ENCODE measurements at places on chromosomes 11 and 22.

DNA sequence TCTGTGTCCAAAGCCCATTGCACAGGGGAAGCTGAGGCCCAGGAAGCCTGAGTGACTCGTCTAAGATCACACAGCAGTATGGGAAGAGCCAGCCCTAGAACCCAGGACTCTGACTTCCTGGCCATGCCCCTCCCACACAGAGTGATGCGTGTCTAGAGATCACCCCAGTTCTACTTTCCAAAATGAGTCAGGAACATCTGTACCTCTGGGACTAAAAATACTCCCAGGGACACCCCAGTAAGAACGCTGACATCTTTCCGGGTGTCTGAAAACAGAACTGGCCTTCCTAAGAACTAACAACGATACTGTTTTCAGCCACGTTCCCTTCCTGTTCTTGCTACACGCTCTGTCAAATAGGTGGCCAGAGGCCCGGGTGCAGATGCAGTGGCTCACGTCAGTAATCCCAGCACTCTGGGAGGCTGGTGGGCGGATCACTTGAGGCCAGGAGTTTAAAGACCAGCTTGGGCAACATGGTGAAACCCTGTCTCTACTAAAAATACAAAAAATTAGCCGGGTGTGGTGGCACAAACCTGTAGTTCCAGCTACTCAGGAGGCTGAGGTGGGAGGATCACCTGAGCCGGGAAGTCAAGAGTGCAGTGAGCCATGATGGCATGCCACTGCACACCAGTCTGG, 21.7 kb upstream of the PDGFB start:
- peak; percentile 82 for DNase-seq

GRCh38 chr11:61146416-61146815, 14.8 kb downstream of the VPS37C start:
- DNase-seq: no peak

- no peak for DNase-seq
These were observed 417.8 kb upstream of the CCDC179 start for GRCh38 chr11:23278121-23278520.

DNA sequence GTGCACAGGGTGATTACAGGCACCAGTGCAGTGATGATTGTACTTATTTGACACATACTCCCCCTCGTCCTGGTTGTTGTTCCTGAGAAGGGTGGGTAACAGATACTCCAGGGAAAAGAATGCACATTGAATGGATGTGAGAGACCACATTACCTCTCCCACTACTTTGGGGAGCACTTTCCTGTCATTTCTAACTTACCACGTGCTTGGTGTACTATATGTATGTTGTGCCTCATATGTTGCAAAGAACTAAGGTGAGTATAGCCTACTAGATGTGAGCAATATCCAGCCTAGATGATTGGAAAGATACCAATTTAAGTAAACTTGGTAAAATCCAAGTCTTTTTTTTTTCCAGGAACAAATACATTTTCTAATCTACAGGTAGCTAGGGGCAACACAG, 14.3 kb upstream of the SCARF2 start:
- DNase-seq: no peak

DNA sequence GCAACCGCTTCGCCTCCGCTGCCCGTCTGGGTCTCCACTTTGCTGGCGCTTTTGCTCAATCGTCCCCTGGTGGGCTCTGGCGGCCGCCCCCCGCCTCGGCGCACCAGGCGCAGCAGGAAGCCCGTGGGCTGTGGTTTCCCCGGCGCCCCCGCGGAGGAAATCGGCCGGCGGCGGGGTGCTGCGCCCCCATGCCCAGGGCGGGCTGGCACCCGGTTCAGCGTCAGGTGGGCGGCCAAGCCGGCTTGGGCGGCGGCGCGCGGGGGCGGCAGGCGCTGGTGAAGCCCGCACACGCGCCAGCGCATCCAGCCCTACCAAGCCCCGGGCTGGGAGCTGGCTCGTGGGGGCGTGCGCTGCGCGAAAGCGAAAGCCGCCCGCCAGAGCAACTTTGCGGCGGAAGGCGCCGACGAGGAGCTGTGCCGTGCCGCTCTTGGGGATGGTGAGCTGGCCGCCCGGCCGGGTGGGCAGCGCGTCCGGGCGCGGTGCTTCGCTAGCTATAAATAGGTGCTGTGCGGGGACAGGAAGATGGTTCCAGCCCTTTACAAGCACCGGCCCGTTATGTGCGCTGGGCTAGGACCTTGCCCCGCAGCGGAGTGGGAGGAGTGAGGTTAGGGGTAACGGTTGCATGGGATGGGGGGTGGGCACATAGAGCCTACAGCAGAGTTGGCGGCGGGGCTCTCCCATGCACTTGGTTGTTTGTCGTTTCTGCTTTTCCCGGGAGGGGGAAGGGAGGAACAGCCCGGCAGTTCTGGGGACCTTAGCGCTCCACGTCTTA, 25.0 kb upstream of the SUSD2 start:
- no peak for DNase-seq

DNA sequence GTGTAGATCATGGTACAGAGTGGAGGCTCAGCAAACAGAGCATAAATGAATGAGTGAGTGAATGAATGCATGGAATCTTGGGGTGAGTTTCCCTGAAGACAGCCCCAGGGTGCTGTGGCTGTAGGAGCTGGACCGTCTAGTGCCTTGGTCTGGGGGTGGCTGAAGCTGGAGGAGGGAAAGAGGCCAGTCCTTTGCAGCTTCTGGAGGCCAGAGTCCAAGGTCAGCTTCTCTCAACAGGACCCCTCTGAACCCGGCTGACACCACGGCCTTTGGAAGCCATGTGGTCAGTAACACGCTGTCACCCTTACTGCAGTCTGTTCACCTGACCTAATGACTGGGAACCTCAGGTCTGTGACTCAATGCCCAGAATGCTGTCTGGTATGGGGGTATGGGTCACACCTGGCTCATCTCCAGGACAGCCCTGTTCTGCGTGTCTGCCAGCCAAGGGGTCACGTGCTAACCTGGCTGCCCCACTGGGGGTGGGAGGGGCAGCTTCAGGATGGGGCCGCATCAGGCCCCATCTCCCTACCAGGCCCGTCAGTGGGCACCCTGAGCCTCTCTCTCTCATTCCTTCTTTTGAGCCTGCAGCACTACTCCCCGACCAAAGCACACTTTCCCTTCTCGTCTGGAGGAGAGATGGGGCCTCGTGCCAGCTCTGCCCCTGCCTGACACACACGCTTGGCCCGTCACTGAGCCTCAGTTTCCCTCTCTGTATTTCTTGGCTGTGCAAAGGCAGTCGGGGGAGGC, 24.1 kb upstream of the CHKA start:
- DNase-seq: no peak

- DNase-seq: no peak
These were observed 2.4 kb downstream of the TSKU start for GRCh38 chr11:76785513-76785912.

GRCh38 chr22:38481162-38481870, 13.4 kb downstream of the KDELR3 start:
- no peak for DNase-seq

DNA sequence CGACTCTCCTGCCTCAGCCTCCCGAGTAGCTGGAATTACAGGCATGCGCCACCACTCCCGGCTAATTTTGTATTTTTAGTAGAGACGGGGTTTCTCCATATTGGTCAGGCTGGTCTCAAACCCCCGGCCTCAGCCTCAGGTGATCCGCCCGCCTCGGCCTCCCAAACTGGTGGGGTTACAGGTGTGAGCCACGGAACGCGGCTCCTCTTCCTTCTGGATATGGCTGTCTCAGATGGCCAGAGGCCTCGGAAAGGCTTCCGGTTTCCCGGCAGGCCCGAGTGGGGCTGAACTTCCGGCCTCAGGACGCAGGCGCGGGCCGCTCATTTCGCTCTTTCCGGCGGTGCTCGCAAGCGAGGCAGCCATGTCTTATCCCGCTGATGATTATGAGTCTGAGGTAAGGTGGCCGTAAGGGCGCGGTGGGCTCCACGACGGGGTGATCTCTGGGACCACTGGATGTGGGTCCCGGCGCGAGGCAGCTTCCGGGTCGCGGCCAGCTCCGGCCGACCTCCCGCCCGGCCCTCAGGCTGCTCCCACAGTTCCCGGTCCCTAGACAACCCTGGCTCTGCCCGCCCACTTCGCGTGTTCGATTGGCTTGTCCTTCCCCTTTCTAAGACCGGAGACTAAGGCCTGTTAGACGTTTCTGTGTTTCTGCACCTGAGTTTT, at the start of gene EIF3L:
Gene EIF3L, plus strand, starts transcription at position 331 of the 663 bp plus-strand sequence. Its CDS starts 31 bp downstream, at position 362.
- DNase-seq: peak; percentile 87

- DNase-seq: no peak
These were observed 4.2 kb upstream of the ME3 start for GRCh38 chr11:86676533-86677154.

DNA sequence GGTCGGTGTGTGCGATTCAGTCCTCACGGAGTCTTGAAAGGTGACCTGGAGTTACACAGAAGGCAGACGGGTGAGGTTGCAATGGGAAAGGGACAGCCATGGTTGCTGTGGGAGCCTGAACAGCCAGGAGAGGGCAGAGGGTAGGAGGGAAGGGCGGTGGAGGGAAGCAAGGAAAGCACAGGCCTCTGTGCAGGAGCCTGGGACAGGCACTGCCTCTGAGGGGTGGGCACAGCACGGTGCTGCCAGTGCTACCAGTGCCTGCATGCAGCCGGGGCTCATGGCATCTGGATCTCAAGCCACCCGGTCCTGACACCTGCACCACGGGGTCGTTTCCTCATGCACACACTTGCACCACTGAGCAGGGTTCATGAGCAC, 401.0 kb downstream of the TBC1D22A start:
- DNase-seq: no peak

- no peak for DNase-seq
These were observed 8.4 kb downstream of the OLFML1 start for GRCh38 chr11:7493670-7494069.

DNA sequence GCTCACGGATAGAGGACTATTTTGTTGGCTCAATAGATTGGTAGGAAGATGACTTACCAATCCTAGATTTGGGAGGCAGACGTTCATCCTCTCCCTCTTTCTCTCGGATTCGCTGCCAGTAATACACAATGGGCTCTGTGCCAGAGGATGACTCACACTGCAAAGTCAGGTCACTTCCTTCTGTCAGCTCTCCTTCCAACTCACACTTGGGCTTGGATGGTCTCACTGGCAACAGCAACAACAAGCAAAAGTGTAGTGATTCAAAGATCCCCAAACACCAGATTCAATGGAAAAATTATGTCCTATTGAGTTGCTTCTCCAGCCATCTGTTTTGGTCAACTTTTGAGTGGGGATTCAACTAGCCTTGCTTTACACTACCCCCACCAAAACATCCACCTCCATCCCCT, 21.7 kb upstream of the HSPA8 start:
- peak; percentile 58 for DNase-seq

DNA sequence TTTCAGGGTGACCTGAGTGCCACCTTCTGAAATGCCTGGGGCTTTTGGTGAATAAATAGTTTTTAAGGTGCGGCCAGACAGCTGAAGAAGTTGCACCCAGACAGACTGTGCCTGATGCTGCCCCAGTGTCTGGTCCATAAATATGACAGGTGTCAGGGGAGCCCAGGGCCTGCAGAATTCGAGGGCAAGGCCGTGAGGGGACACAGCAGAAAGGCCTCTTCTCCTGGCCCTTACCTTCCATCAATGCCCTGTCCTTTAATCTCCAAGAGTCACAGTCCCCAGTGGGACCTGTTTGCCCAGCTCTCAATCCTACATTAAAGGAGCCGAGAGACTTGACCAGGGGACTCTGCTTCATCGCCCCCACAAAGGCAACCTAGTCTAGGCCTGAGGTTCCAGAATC, 45.7 kb downstream of the NAT10 start:
- DNase-seq: no peak

DNA sequence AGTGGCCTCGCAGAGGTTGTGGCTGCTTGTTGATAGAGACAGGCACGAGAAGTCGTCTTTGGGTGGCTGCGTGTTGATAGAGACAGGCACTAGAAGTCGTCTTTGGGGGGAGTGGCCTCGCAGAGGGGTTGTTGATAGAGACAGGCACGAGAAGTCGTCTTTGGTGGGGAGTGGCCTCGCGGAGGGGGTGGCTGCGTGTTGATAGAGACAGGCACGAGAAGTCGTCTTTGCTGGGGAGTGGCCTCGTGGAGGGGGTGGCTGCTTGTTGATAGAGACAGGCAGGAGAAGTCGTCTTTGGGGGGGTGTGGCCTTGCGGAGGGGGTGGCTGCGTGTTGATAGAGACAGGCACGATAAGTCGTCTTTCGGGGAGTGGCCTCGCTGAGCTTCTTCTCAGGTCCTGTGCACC, 328.8 kb downstream of the TBC1D22A start:
- DNase-seq: no peak

GRCh38 chr11:126421271-126421671, 65.8 kb downstream of the ST3GAL4 start:
- peak; percentile 43 for DNase-seq

DNA sequence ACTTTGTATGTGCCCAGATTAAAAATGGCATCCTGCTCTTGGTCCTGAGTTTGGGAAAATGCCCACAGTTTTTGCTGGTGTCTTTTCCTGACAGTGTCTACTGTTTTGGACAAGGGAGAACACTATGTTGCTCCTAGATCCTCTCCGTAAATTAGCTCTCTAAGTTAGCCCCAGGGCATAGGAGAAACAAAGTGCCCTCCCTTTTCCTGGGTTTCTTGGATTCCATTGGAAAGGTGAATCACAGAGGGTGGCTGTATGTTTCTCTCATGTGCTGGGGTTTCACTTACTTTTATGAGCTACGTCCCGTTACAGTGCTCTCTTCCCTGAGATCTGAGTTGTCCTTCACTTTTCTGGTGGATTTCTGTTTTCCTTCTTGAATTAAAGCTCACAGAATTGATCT, 782.8 kb downstream of the CNTN5 start:
- no peak for DNase-seq

DNA sequence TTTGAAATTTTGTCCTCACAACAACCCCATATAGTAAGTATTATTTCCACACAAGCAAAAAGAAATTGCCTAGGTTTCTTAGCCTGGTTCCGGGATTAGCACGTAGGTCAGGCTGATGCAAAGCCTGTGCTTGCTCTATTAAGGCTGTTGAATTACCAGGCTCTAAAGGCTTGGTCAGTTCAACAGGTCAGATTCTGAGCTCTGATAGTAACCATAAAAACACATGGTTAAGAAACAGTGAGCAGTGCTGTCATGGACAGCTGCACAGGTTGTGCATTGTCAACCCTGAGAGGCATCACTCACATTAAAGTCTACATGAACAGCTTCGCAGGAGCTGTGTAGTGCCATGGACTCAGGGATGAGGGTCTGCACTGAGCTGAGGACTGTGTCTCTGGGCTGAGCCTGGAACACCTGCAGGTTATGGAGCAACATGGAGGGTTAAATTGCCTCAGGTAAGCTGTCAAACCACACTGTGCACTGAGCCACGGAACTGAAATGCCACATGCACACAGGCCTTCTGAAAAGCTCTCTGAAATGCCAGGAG, 98.0 kb downstream of the PIWIL4 start:
- DNase-seq: no peak

- DNase-seq: no peak
These were observed 5.9 kb upstream of the AMOTL1 start for GRCh38 chr11:94762208-94762607.

GRCh38 chr11:116696381-116696941, 76.3 kb downstream of the BUD13 start:
- no peak for DNase-seq

Measured in pons (tissue), 1 donor.